CD4-positive, alpha-beta T cell treated with Interleukin-6 for 4 hours (primary cell): ENCODE measurements at places on chromosomes 3 and 15.
A peak's percentile ranks its signal among the peaks of the same experiment; 100 is the strongest.

DNA sequence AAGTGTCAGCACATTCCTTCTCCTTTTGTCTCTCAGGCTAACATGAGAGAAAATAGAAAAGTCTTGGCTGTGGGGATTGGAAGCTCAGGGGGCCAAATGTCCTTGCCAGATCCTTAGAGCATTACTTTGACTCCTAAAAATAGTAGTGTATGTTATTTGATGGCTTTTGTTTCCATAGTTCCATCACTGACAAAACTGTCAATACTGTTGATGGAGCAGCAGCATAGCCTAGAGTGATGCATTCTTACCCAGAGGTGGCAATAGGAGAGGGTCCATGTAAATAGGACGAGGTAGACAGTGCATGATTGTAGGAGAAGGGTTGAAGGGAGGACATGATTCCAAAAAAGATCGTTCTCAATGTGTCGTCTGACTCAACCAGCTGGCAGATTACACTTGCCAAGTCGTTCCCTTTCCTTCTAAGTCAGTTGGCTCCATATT is 282.7 kb upstream of the TPRG1 start:
- no peak for DNase-seq

DNA sequence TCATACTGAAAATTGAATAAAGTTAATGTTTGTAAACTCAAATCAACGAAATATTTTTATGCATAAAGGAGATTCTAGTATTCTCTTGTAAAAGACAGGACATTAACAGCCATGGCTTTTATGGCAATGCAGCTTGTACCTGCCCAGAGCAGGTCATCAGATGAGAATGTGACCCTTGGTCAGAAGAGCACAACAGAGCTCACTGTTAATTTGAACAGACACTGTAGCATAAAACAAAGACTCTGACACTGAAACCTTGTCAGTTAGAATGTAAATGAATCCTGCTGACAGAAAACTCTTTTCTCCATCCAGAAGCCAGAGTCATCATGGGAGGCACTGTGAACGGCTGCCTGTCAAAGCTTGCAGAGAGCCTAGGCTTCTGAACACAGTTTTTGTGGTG is 410.6 kb downstream of the RAP2B start:
- no peak for DNase-seq

GRCh38 chr3:193962986-193963685 is 172.8 kb upstream of the HES1 start:
- no peak for DNase-seq

- DNase-seq: no peak
Measured at GRCh38 chr3:15886521-15886920, 88.7 kb upstream of the ANKRD28 start.

DNA sequence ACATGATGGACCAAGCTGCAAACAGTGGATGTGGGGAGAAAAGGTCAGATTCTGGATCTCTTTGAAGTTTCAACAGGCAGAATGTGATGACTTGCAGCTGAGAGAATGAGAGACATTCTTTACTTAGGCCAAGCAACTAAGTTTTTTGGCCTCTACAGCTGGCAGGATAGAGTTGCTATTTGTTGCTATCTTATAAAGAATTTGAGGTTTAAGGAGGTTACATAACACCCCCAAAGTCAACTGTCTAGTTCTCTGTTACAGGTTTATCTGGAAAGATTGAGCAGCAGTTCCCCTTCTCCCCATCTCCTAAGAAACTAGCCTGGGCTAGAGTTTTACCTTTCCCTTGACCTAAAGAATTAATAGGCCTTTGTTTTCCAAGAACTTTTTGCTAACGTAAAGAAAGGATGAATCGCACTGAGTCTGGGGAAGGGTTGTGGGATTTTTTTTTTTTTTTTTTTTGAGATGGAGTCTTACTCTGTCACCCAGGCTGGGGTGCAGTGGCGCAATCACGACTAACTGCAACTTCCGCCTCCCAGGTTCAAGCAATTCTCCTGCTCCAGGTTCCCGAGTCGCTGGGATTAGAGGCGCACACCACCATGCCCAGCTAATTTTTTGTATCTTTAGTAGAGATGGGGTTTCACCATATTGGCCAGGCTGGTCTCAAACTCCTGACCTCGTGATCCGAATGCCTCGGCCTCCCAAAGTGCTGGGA is 26.6 kb upstream of the SLMAP start:
- no peak for DNase-seq

DNA sequence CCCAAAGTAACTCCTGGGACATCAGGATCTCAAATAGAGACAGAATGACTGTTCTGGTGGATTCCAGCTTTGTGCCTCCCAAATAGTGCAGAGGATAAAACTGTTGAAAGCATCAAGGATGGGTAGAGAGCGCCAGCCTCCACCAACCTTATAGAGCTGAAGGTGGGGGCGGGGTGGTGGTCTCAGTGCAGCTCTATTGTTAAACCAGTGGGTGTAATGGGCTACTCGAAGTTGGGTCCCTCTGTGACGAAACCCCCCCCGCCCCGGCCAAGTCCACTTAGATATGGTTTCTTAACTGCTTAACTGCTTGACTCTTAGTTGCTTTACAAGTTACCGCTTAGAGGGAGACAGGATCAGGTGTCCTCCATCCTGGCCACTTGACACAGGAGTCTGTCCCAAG is 22.7 kb downstream of the DHX30 start:
- DNase-seq: no peak

DNA sequence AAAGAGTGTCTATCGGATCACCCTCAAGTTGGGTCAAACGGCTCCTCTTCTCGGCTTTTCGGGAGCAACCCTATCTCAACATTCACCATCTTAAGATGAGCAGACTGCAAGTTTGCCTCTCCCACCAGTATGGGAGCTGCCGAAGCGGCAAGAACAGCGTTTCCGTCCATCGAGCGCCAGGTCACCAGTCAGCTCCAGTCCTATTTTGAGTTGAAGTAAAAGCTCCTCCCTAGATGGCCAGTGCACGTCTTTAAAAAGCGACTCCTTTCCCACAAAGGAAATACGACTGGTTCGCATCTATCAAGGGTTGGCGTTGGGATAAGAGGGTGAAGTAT is 369 bp upstream of the U2SURP start:
- DNase-seq: no peak

DNA sequence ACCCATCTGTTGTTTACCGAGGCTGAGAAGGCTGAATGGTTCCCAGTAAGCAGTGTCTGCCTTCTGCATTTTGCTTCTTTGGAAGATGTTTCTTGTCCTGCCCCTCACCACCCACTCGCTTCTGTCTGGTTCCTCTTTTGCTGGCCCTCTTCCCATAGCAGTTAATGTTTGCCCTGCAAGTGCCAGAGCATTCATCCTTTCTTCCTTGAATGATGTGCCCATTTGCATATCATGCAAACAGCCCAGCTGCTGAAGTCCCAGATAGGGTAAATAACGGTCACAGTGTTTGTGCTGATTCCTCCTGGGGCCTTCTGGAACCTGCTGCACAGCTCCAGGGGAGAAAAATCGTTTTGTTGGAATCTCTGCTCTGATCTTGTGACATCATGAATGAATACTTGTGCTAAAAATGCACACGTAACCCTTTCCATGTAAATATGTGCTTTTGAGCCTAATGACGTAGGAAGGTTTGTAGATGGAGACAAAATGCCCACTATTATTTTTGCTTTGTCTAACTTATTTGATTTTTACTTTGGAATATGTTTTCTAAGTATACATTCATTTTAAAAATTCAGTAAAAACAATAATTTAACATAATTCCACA is 381.0 kb downstream of the SOX2 start:
- DNase-seq: no peak

DNA sequence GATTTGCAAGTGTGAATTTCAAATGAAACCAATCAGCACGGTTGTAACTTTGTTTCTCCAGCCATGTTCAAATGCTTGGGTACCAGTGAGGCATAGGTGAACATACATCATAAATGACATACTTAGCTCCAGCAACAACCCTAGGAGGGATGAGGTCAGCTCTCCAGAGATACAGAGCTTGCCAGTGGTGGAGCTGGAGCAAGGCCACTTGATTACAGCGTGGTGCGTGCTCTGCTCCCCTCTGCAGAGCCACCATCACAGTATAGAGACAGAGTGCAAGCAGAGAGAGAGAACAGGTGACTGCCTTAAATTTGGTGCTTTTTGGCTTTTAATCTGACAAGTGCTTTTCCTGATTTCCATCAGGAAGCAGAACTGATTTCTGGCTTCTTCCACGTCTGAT is 275.1 kb downstream of the PDZRN3 start:
- DNase-seq: no peak

GRCh38 chr15:41939986-41940385 is 32.4 kb downstream of the EHD4 start:
- no peak for DNase-seq

GRCh38 chr3:177703788-177704187 is 506.5 kb upstream of the TBL1XR1 start:
- DNase-seq: no peak

DNA sequence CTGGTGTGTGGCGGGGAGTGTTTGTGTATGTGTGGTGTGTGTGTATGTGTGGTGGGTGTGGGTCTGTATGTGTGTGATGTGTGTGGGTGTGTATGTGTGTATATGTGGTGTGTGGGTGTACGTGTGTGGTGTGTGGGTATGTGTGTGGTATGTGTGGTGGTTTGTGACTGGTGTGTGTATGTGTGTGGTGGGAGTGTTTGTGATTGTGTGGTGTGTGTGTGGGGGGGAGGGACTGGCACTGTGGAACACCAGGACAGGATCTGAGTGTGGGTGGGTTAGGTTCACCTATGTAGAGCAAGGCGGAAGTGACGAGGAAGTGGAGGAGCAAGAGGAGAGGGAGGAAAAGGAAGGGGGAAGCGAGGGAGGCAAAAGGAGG is 510.8 kb downstream of the SHQ1 start:
- DNase-seq: no peak

- DNase-seq: no peak
Measured at GRCh38 chr3:43957553-43957952, 266.8 kb downstream of the ABHD5 start.

DNA sequence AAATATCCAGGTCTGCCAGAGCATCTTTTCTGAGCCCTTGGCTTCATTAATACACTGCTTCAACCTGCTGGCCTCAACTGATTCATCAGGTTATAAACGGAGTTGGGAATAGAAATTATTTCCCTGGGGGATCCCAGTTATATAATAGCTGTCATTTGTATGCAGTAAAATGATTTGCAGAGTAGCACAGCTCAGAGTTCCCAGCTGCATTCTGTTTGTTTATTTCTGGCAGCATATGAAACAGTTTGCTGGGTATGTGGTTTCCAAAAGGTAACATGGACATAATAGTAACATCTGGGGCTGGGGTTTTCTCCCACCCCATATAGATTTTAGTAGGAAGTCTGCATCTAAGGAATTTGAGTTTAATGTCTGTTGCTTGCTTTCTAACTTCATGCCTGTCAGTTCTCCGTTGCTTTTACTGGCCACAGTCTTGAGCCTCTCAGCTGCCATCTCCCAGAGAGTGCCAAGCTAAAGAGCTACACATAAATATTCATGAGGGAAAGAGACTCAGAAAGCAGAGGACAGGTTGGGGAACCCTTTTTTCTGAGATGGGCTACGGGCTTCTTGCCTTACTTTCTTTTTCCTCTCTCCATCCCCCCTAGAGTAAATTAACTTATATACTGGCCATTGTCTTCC is 124.6 kb downstream of the TMEM108 start:
- no peak for DNase-seq

GRCh38 chr15:68721886-68722285 is 98.8 kb downstream of the ANP32A start:
- DNase-seq: no peak

- no peak for DNase-seq
Measured at GRCh38 chr3:117141812-117142211, 432.2 kb downstream of the TUSC7 start.

GRCh38 chr15:83380682-83381081 is 66.5 kb upstream of the SH3GL3 start:
- peak; percentile 6 for DNase-seq

DNA sequence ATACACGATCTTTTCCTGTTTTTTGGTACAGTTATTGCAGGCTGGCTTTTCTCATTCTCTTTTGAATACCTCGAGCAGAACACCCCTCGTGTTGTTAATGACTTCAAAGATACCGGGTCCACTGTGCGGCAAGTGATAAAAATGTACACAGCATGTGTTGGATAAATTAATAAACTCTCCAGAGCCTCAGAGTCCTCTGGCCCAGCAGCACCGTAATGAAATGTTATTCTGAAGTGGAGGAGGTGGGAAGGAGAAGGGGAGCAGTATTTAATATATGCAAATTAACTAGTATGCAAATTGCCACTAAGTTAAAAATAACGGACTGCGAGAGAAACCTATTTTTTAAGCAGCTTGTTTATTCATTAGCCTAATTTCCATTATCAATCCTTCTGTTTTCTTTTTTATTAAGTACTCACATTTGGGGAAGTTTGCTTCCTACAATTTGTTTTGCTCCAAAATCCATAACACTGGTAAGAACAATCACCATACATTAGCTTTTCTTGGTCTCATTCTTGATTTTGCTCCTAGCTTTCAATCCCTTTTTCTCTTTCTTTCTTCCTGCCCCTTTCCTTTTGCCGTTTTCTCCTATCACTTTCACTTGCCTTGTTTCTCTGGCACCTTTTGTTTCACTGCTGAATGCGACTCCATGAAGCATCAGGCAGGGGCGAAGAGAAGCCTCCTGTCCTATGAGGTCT is 462.3 kb upstream of the PPP2R3A start:
- no peak for DNase-seq

DNA sequence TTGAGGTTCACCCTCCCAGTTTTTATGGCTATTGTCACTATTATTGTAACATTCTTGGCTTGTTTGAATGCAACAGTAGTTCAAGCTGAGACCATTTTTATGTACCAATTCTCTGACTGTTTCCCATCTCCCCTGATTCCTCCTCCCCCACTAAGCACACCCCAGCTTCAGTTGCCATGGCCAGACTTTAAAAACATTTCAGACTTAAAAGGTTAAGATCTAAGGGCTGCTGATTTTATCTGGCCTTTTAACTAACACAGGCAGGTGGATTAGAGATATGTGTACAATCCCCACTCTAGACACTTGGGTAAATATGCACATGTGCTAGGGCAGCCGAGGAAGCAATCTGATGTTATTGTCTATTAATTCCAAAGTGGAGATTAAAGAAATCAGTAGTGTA is 386.3 kb upstream of the NR2F2 start:
- no peak for DNase-seq

DNA sequence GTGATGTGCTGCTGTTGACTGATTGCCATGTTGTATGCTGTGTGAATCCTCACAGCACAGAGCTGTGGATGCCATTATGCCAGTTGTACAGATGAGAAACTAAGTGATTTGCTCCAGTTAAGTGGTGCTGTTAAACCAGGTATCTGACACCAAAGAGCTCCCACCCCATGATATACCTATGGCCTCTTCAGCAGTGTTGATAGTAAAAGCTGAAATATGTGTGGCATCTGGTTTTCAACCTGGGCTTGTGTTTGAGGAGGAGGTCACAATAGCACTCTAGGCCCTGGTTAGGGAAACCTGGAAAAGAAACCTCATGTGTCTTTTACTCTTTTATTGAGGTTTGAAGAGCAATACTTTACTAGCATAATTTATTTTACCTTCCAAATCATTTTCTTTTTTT is 21.4 kb downstream of the RAD54L2 start:
- no peak for DNase-seq

DNA sequence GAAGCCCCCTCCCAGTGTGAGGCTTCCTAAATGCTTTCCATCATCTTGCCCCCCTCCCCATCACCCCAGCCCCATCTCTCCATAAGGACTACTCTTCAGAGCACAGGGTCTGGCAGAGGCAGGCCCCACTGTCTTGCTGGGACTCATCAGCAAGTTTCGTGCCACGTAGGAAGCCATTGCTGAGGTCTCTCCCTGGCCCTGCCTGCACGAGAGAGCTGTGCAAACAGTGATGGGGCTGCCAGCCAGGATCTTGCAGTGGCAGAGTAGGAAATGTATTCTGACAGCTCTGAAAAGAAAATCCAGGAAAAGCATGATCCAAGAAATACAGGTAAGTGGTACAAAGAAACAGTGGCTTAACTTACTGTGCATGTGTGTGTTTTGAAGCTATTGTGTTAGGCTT is 22.6 kb downstream of the ISL2 start:
- no peak for DNase-seq

GRCh38 chr15:91821458-91821857 is 32.0 kb upstream of the SLCO3A1 start:
- no peak for DNase-seq
